ENCODE measurements at places on chromosomes 1 and 21.

DNA sequence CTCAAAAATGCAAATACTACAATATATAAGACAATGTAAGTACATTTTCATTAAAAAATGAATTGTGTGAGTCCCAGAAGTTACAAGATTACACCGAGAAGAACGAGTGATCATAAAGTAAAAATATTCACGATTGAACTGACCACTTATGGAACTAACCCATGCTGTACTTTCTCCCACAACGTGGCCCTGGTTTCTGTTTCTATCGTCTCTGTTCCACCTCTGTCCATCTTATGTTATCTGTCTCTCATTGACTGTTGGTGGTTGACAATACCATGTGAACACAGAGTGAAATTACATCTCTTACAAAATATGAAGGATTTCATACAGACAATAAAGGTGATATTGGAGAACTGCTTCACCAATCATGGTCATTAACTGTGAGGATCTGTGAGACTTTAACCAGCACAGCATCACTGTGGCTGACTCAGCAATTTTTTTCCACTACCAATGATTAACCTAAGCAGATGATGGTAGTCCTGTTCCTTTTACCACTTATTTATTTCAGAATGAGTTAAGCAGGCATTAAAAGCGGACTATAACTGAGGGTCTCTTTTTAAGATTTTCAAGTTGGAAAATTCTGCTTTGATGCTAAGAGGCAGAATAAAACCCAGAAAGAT lies 165.1 kb downstream of the TGFB2 start:
- DNase-seq = no peak

DNA sequence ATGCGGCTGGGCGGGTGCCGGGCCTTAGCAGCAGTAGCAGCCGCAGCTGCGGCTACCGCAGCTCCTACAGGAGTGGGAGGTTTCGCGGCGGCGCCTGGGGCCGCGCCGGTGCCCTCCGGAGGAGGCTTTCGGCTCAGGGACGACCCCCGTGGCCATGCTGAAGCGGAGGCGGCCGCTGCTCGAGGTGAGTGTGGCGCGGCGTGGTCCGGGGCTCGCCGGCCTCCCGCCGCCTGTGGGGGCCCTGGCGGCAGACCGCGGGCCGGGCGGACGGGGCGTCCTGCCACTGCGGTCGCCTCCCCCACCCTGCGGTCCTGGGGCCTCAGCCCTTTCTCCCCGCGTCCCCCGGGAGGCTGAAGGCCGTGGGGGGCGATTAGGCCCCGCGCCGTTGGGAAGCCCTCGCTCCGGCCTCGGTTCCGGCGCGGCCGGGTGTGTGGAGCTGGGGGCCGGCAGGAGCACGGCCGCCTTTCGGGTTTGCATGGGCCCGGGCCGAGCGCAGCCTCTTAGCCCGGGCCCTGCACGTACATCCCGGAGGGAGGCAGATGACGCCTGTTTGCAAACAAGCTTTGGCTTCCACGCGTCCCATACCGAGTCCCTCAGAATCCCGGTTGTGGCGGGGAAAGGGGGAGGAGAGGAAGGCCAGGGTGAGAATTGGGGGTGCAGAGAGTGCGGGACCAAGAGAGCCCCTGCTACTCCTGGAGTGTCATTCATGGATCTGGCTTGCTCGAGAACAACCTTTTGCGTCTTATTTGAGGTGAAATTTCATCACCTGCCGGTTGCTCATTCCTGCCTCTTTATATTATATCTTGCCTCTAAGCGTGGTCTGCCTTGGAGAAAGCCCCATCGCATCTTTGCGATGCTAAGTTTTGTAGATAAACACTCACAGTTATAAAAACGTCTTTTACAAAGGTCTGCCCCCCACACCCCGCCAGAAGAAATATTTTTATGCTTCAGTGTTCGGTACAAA lies 613 bp downstream of the ZFYVE9 start:
- peak; percentile 51 for DNase-seq

- no peak for DNase-seq
These were observed 144.1 kb upstream of the IGSF21 start for GRCh38 chr1:17963513-17963912.

GRCh38 chr1:33085332-33085731 lies 4.4 kb downstream of the AZIN2 start:
- no peak for DNase-seq

- no peak for DNase-seq
These were observed 246.6 kb upstream of the CSF3R start for GRCh38 chr1:36729289-36729688.

DNA sequence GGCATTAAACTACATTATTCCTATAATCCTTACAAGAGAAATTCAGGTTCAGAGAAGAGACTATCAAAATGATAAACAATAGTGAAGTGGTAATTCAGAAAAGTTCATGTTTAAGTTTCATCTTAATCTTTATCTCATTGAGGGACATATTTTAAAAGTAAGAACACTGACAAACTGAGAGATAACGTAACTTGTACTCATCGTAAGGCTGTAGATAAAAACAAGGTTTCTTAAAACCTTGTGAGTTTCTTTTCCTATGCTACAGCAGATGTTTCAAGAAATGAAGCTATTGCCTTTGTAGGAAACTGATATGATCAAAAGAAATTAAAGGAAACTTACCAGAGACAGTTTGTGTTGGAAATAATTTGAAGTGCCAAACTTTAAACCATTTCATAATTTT lies 65.0 kb downstream of the RERE start:
- DNase-seq = peak; percentile 15

DNA sequence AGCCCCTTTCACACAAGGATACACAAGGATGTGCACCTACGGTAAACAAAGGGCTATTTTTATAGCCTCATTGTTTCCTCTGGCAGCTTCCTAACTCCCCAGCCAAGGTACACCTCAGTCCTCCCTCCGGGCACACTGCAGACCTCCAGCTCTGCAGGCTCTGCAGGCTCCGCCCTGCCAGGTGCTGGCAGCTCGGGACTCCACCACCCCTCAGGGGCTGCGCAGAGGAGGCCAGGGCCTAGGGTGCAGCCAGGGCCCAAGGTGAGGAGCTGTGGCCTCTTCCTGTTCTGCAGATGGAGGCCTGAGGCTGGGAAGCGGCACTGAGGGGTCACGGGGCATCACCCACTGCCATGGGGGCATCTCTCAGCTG lies 19.8 kb upstream of the CLSTN1 start:
- no peak for DNase-seq

DNA sequence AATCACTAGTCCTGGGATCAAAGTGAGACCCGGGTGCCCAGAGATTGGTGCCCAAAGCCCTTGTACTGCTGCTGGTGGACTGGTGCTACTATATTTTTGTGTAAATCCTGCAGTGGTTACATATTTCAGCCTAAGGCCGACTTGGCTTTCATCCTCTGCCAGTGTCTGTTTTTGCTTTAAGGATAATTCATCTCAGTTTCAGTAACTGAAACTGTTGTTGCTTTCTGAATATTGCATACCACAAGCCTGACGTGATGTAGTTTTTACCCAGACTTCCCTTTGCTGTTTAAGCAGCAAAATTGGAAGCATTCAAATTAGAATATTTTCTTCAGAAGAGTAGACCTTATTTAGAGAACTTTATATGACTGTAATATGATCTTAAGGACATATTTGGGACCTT lies 341.8 kb downstream of the RYR2 start:
- no peak for DNase-seq

DNA sequence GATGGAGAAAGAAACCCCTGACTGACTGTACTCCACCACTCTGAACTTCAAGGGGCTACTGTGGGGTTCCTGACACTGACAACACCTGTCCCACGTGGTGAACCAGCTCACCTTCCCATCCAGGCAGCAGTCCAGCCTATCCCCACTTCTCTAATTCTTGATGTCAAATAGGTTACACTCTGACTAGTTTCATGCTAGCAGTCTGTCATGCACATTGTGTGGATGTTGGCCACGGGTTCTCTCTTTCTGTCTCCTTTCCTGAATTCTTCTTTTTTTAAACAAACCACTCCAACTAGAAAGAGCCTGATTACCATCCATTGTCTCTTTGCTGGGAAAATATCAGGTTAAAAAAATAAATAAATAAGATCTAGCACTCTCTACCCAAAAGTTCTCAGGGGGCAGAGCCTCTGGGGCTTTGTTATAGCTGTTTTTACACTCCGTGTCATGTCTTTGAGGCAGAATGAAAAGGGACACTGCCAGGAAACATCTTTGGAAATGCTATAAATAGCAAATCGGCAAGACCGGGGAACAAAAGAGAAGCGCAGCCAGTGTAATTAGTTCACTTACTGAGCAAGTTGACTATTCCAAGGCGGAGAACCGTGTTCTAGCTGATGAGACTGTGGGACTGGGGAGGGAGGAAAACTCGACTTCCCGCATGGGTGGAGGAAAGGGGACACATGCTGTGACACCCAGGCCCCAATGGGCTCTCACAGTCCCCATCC lies 356.1 kb downstream of the OMA1 start:
- DNase-seq = no peak

- DNase-seq = no peak
These were observed 156.9 kb downstream of the PPP1R12B start for GRCh38 chr1:202505356-202505755.

- DNase-seq = no peak
These were observed 13.5 kb upstream of the PEX10 start for GRCh38 chr1:2425892-2426291.

- DNase-seq = no peak
These were observed 5.3 kb downstream of the COL18A1 start for GRCh38 chr21:45410151-45410864.

DNA sequence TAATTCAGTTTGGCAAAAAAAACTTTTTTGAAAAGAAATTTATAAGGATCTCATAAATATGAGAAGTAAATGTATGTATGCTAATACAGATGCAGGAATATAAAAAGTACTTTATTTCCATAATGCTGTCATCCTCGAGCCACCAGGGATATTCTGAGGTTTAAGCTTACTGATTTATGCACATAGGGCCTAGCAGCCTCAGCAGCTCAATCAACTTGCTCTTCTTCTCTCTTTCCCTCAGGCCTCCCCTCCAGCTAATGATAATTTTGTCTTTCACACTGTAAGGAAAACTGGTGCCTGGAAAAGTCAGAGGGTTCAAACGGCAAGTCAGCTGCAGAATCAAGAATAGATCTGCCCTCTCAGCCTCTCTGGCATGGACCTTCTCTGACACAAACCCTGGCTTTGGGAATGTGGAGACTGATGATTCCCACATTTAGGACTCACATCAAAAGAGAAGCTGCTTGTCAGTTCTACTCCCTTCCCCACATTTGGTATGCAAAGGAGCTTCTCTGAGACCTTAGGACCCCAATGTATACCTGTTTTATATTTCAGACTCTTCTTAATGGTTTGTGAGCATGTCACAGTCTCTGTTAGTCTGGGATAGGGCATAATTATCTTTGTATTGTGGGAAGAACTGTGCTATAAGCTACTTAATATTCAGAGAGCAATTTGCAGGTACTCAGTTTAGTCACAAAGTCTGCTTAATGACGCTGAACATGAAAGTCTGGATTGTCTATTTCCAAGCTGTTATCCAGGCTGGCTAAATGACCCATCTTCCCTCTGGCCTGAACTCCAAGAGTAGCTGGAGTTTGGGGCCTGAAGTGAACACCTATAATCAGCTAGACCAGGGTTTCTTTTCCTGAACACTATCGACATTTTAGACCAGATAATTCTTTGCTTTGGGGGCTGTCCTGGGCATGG lies 52.1 kb upstream of the DIPK1A start:
- DNase-seq = no peak

GRCh38 chr1:12447307-12447706 lies 170.7 kb downstream of the DHRS3 start:
- no peak for DNase-seq

DNA sequence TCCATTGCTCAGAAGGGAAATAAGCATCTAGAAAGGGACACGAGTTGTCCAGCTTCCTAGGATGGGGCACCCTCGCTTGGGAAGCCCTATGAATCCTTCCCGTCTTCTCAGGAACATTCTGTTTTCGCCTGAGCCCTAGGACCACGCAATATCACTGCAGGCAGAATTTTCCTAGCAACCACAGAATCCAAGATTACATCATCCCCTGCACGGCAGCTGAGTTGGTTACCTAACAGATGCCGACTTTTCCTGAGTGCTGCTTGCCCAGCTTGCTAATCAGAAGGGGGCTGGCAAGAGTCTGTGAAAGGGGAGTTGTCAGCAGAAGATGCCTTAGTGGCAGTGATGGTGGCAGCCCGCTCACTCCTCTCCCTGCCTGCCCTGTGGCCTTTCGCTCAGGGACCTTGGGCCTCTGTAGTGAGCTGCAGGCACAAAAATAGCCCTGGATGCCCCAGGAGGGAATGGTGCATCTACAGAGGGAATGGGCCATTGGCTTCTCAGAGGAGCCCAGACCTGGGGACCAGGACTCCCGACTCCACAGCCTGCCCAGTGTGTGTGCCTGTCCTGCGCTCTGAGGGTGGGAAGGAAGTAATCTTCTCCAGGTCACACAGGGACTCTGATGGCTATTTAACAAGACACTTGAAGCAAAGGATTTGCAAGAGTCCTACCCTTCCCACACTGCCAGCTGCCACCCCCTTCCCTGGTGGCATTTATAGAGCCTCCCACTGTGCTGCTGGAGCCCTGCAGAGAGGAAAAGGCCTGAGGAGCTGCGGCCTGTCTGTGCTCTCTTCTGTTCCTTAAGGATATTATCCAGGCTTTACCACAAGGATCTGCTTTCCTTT lies 28.9 kb upstream of the CLSTN1 start:
- DNase-seq = peak; percentile 24

DNA sequence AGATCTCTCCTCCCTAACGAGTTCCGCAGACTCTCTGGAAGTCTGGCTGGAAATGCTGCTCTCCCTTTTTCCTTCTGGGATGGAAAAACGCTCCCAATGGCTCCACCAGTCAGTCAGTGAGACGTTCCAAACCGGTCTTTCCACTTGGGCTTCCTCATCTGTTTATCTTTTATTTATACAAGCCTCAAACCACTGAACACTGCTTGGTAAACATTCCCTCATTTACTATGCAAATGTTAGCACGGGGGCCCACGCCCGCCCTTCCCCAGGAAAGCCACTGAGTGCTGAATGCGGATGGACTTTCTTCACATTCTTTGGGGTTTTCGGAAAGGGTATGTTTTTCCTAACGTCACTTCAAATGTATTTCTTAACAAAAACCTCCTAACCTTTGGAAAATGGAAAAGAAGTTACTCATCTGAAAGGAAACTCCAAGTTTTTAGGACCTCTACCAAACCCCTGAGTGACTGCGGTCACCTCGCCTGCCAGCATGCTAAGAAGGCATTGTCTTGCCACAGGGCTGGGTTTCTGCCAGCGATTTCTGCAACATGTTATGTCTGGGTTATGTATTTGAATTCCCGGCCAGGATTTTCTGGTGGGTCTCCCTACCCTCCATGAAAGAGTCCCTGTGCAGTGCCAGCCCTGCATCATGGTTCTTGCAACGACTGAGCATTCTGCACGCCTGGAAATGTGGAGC lies 14.0 kb upstream of the UMODL1 start:
- no peak for DNase-seq
